ENCODE measurements at places on chromosomes 3 and 15.

- no peak for DNase-seq
Measured at GRCh38 chr3:183854318-183855035, 29.1 kb upstream of the MAP6D1 start.

- no peak for DNase-seq
Measured at GRCh38 chr3:78825858-78826215, 942.0 kb downstream of the ROBO1 start.

- DNase-seq: no peak
Measured at GRCh38 chr3:60720736-60721135, 530.5 kb downstream of the FHIT start.

DNA sequence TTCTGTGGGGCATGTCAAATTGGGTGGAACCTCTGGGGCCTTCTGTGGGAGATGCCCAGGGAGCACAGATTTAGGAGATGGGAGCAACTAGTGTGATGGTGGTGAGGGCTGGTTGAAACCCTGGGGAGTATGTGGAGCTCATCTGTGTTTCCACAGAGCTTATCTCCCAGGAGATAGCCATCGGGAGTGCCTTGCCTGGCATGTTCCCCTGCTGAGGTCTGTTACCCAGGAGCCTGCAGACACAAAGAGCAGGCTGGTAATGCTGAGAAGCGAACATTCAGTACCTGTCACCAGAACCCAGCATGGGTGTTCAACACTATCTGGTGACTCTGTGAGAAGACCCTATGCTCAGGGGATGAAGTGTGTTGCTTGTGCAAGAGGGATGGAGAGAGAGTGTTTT is 85.0 kb downstream of the CLSTN2 start:
- DNase-seq: no peak

DNA sequence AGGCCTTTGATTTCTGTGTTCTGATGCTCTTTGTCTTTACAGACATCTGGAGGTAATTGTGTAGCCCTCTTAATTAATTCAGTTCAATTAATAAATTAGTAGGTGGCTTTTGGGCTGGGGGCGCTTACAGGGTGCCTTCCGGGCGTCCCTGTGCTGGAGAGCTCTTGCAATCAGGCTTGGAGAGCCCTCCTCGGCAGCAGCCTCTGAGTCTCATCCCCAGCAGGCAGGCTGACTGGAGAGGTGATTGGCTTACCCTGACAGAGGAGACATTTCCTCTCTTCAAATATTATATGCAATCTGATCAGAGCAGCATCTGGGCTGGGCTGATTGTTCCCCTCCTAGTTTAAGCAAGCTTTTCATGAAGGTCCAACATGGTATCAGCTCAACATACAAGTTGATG is 250.7 kb downstream of the LPP start:
- no peak for DNase-seq

- DNase-seq: no peak
Measured at GRCh38 chr3:69428657-69429255, 42.9 kb upstream of the FRMD4B start.

DNA sequence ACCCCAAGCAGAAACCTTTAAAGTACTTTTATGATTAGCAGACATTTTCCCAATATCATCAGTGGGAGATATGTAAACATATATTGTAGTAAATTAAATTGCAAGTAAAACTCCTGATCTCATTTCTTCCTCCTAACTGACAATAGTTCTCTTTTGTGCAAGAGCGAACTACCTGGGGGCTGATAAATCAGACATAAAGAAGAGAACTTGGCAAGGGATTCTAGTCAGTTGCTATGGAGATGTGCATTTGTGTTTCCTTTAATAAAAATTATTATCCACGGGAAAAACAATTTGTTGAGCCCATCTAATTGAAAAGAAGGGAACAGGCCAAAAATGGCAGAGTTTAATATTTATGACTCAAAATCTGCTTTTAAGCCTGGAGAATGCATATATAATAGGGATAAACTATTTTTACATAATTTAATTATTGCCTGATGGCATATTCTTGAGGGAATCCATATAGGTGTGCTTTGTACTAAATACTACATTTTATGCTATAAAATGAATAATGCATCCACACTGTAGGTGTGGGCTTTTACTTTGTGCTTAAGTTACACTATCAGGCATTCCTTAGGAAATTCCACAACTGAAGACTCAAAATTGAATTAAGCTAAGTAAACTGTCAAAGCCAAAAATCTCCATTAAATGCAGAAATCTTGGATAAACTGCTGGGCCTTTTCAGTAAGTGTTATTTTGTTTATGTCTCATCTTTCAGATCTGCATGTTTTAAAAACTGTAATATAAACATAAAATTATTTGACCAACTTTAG is 258.1 kb downstream of the ERC2 start:
- no peak for DNase-seq

GRCh38 chr15:41775651-41776050 is 1.4 kb downstream of the MAPKBP1 start:
- DNase-seq: no peak

DNA sequence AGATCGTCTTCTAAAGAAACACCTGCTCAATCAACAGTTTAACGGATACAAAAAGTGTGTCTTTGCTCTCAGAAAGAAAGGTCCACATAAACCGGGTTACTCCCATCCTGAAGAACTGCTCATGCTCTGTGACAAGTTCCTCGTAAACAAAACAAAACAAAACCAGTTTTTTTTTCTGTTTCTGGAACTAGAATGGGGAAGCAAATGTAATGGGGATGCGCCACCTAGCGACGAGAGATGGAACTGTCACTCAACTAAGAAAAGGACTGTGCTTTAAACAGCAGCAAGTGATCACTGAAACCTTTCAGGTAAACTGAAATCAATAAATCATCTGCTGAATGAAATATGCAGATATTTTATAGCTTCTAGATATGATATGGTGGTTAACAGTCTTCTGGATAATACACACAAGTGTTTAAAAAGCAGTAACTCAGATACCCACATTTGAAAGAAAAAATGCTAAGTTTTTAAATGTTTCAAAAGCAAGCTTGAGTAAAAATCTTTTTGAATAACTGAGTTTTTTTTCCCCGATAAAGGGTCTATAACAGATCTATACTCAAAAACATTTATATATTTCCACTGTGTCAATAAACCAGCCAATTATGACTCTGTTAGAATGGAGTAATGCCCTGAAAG is 10.9 kb downstream of the TM2D3 start:
- peak; percentile 1 for DNase-seq

GRCh38 chr3:152728231-152728980 is 106.5 kb upstream of the P2RY1 start:
- DNase-seq: no peak

- no peak for DNase-seq
Measured at GRCh38 chr3:194488055-194488742, 1.4 kb upstream of the ATP13A3 start.

DNA sequence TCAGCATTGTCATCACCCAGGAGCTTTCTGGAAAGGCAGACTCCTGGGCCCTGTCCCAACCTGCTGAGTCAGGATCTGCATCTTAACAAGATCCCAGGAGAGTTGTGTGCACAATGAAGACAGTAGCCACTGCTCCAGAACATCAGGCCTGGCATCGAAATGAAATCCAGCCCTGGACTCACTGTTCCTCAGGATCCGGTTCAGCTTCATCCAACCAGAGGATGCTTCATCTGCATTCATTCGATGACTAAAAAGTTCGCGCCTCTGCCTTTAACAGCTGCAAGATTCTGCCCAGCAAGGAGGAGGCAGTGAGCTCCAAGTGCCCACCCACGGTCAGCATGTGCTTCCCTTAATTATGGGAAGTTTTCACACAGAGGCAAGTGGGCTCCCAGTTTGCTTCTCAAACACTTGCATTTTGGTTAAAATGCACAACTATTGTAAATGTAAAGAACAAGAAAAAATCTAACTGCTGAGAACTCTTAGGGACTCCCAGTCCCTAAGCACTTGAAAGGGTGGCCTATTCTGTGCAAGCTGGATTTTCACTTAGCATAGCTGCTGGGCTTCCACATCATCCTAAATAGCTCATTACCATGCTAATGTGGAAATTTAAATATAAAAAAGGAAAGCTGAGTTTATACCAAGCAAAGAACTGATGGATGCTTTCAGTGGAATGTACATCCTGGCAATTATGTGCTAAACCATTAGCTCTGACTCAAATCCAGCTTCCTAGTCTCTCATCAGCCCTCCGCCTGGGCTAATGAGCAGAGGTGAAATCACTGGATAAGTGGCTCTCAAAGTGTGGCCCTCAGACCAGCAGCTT is 25.5 kb upstream of the ESYT3 start:
- DNase-seq: no peak

DNA sequence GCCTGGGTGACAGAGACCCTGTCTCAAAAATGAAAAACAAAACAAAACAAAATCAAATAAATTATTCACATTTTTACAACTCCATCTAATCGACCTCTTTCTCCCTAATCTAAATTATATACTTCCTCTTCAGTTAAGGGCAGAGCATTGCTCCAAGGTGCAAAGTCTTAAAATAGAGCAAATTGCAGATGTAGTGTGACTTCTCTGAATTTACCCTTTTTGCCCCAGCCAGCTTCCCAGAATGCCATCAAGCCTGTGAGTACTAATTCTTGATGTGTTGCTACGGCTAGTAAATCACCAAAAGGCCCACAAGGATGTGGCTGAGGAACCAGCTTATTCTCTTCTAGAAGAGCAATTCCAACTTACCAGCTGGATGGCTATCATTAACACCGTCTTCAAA is 53.4 kb upstream of the PPIB start:
- no peak for DNase-seq

DNA sequence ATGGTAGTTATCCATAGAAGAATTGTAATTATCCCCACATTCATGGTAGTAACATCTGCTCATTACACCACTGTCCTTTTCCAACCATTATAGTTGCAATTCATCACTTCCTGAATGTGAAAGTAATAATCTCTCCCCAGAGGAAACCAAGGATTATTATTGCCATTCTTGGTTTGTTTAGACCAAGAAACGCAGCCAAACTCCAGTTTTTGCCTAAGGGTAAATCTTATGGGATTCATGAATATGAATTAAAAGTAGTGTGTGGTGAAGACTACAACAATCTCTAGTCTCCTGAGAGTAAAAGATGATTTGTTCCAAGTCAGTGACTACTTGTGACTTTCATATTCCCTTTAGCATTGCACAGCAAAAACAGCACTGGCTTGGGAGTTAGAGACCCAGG is 45.7 kb upstream of the ABI3BP start:
- DNase-seq: no peak

DNA sequence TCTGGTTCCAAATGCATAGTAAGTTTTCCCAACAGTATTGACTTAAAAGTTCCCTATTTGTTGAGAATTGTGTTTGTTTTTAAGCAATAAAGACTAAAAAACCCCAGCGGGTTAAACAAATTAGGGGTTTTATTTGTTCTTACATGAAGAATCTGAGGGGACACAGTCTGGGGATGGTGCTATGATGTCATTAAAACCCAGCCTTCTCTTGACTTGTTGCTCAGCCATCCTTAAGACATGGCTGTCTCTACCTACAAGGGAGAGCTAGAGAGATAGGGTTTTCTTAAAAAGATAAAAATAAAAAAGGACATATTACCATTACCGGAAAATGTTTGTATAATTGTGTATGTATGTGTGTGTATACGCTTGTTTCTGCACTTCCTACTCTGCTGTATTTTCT is 11.7 kb upstream of the ARL14 start:
- no peak for DNase-seq

- no peak for DNase-seq
Measured at GRCh38 chr3:64223791-64224745, 1.2 kb downstream of the PRICKLE2 start.

- DNase-seq: no peak
Measured at GRCh38 chr3:65767551-65767950, 271.2 kb downstream of the MAGI1 start.

DNA sequence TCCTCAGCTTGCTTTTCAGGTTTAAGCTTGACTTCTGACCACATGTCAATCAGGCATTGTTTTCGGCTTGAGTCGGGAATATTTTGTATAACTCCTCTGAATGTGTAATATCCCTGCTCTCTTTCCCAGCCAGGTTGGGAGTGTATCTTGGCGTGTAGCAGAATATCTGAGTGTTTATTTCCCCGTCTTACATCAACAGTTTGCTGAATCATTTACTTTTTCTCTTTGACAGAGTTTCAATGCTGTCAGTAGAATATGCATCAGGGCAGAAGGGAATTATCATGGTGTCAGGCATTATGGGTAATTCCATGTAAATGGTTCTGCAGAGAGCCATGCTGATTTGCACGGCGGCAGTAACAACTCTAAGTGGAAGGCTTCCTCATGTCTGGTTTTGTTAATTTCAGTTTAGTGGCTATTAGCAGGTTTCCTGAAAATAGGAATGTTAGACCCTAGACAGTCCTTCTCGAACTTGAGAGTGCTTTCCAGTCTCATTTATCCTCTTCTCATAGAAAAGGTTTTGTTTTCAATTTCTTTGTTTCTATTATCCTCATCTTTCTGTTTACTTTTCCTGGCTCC is 566.3 kb downstream of the AGBL1 start:
- DNase-seq: no peak

- no peak for DNase-seq
Measured at GRCh38 chr3:66270288-66270687, 49.5 kb downstream of the SLC25A26 start.

- no peak for DNase-seq
Measured at GRCh38 chr3:8882171-8882593, 81.1 kb downstream of the RAD18 start.

DNA sequence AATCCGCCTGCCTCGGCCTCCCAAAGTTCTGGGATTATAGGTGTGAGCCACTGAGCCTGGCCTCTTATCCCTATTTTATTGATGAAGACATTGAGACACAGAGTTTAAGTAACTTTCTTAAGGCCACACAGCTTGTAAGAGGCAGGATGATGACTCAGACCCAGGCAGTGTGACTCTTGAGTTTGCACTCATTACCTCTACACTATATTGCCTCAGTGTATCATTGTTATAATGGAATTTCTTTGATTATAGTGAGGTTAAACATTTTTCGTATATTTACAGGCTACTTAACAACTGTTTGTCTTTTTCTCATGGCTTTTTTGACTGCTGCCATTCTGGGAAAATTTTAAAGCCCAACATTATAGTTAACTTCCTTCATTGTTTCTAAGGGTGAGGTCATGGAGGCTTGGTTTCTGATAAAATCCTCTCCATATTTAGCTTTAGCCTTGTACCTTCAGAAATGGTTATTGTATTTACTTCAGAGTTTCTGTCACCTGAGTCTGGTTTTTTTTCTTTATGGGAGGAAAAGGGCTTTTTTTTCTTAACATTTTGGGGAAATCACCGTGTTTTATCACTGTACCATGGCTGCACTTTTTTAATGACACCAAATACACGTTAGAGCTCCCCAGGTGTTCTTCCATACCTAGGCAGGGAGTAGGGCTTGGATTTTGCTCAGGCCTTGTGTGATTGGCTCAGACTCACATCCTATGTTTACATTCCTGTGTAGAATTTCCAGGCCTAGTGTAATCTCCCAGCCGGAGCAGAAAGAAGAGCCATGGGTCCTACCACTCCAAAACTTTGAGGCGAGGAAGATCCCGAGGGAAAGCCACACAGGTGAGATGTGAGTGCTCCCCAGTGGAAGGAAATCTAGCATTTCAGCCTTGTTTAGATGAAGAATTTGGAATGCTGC is 6.3 kb downstream of the ZNF774 start:
- no peak for DNase-seq

GRCh38 chr15:95875121-95875643 is 455.3 kb upstream of the NR2F2 start:
- no peak for DNase-seq

- peak; percentile 45 for DNase-seq
Measured at GRCh38 chr3:109023656-109024254, 70.1 kb upstream of the GUCA1C start.

- DNase-seq: no peak
Measured at GRCh38 chr15:90114451-90114901, 12.2 kb upstream of the IDH2 start.

- no peak for DNase-seq
Measured at GRCh38 chr15:70833861-70834765, 19.8 kb downstream of the LARP6 start.

Data from NCI-H1092 treated with DMSO at 0.1 percent for 48 hours (cell line).